Memory B cell (primary cell): ENCODE measurements at places on chromosomes 4 and X.
A peak's percentile ranks its signal among the peaks of the same experiment; 100 is the strongest.

DNA sequence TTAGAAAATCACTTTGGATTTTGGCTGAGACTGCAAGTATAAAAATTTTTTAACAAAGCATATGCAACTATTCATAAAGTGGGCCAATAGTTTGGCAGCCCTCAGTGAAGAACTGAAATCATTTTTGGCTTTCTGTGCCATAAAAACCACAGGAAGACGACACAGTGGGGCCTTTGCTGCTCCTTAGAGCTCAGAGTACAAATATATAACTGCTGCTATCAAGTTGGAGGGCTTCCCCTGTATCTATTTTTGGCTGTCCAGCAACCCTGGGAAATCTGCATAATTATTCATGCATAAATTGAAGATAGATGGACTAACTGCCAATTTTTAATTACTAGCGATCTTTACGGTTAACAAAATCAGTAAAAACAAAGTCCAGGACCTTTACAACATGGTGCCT, 51.5 kb upstream of the FTHL17 start:
- no peaks in the 10 kb centered on the region for H3K27me3 ChIP-seq
- H3K27ac ChIP-seq = no peak overlapping the region
- no peak overlapping the region for H3K4me3 ChIP-seq
- H3K36me3 ChIP-seq = peaks cover 8% of the 10 kb centered on the region
- H3K4me1 ChIP-seq = no peaks in the 10 kb centered on the region

DNA sequence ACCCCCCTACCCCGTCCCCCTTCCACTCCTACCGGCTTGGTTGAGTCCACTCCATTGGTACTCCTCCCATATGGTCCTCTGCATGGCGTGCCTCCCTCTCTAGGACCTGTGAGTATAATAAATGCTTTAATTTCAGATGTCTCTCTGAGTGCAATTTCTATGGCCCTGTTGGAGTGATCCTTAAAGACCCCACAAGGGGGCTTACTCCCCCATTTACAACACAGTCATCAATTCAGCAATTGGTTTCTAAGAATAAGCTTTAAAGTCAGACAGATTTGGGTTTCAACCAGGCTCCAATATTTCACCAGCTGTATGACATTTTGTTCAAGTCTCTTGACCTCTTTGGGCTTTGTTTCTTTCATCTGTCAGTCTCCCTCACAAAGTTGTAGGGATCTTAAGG, 38.7 kb downstream of the TFDP3 start:
- no peaks in the 10 kb centered on the region for H3K36me3 ChIP-seq
- H3K4me1 ChIP-seq = no peaks in the 10 kb centered on the region
- no peak overlapping the region for H3K27ac ChIP-seq

DNA sequence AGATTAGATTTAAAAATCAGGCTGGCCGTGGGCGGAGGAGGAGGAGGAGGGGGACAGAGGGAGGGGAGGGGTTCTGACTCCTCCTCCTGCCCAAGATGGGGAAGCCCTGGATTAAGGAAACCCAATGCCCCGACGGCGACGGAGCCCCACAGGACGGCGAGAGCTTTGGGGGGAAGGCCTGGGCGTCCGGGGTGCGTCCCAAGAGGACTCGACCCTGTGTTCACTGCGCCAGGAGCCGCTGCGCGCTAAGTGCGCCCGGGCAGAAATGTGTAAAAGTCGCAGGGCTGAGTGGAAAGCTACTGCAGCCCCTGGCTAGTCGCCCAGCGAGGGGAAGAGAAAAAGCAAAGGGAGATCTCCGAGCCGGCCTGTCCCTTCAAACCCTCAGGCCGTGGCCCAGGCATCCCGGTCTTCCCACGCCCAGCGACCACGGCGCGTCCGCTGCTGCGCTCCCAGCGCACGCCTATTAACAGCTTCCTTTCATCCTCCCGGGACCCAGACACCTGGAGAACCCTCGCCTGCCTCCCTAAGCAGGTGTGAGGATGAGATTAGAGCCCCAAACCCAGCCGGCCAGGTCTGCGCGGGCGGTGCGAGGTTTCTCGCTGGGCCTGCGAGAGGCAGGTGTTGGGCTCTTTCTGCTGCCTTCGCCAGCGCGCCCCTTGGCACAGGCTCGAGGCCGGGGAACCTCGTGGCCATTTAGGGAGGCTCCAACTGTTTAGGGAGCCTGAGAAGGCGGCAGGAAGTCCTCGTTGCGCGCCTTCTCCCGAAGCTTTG, 1.4 kb upstream of the RPS6KA3 start:
- no peaks in the 10 kb centered on the region for H3K27me3 ChIP-seq
- peaks cover 2% of the 10 kb centered on the region for H3K36me3 ChIP-seq
- peaks cover 9% of the 10 kb centered on the region for H3K4me1 ChIP-seq
- no peak for DNase-seq
- H3K27ac ChIP-seq = peak overlapping the region; percentile 97

GRCh38 chr4:76640353-76640910, 205.4 kb downstream of the SHROOM3 start:
- DNase-seq = no peak
- H3K36me3 ChIP-seq = no peaks in the 10 kb centered on the region
- no peak overlapping the region for H3K27ac ChIP-seq
- H3K4me1 ChIP-seq = no peaks in the 10 kb centered on the region
- peaks cover 11% of the 10 kb centered on the region for H3K27me3 ChIP-seq
- no peak overlapping the region for H3K4me3 ChIP-seq

- DNase-seq = no peak
- H3K36me3 ChIP-seq = no peaks in the 10 kb centered on the region
- no peak overlapping the region for H3K4me3 ChIP-seq
- no peaks in the 10 kb centered on the region for H3K4me1 ChIP-seq
- no peaks in the 10 kb centered on the region for H3K27me3 ChIP-seq
These were observed 183.7 kb downstream of the EVC2 start for GRCh38 chr4:5524446-5525299.

DNA sequence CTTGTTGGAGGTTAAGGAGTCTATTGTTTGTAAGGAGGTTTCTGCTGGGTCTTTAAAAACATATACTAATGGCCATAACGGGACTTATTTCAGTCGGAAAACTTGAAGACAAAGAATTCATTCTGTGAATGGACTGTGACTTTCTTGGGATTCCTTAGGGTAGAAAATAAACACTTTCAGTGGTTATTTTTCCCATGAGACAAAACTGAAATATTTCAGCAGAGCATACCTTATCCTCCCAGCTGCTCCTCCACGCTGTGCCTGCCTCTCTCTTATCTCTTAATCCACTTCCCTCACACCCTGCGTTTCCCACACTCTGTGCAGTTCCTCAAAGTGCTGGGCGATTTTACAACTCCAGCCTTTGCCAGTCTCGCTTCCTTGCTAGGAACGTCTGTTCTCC, 47.1 kb upstream of the SORBS2 start:
- H3K4me1 ChIP-seq = no peaks in the 10 kb centered on the region
- peaks cover 6% of the 10 kb centered on the region for H3K36me3 ChIP-seq
- no peak overlapping the region for H3K27ac ChIP-seq
- no peak overlapping the region for H3K4me3 ChIP-seq

GRCh38 chrX:13059637-13060499, 15.4 kb upstream of the FAM9C start:
- no peak overlapping the region for H3K4me3 ChIP-seq
- peaks cover 9% of the 10 kb centered on the region for H3K4me1 ChIP-seq
- H3K27ac ChIP-seq = no peak overlapping the region

- no peak for DNase-seq
- H3K4me1 ChIP-seq = no peaks in the 10 kb centered on the region
- H3K27ac ChIP-seq = no peak overlapping the region
- H3K4me3 ChIP-seq = no peak overlapping the region
- H3K36me3 ChIP-seq = no peaks in the 10 kb centered on the region
These were observed 75.6 kb downstream of the FHIP1A start for GRCh38 chr4:151484396-151485102.

DNA sequence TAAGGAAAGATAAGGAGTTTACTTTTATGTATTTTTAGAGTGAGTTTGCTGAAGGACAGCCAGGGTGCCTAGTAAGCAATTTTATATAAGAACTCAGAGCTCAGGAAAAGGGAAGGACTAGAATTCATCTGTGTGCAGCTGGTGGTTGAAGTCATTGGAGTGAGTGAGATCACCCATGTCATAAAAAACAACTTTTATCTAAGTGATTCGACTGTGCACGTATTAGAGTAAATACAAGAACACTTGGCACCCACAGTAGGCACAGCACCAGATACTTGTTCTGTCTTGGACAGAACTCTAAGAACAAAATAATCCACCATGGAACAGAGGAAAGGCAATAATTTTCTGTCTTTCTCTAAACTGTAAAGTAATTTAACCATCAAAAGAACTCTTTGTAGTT, 31.6 kb downstream of the SYNPO2 start:
- DNase-seq = no peak
- H3K4me1 ChIP-seq = no peaks in the 10 kb centered on the region
- H3K27ac ChIP-seq = no peak overlapping the region
- H3K4me3 ChIP-seq = no peak overlapping the region
- no peaks in the 10 kb centered on the region for H3K36me3 ChIP-seq

DNA sequence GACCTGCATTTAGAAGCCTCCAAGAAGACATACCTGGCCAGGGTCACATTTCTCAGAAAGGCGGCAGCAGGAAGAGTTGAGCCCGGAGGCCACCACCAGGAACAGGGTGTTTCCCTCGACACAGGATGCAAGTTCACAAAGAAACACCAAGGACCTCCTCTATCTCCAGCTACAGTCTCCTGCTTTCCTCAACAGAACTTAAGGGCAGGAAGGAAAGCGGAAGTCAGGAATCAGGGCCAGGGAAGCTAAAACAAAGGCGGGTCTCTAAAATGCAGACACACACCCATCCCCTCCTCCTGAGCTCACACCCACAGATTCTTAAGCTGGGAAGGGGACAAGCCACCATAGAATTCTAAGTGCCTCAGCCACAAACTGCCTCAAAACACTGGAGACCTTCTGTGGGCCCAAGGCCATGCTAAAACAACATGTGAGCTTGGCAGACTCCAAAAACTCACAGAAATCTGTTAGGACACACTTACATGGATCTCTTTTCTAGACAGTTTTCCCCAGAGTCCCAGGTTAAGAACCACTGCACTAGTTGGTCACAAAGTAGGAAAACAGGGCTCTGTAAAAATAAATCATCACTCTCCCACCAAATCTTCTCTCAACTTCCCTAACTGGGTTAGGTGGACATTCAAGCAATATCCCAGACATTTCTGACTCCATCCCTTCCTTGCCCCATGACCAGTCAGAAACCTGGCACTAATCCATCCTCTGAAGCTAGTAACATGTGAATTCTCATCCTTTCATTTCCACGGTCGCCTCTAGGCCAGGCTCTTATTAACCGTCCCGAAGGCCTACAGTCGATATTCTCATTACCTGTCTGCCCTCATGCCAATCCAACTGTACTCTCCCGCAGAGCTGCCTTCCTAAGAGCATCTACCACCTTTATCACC, 163.2 kb downstream of the APBB2 start:
- peaks cover 11% of the 10 kb centered on the region for H3K27me3 ChIP-seq
- DNase-seq = no peak
- H3K4me3 ChIP-seq = no peak overlapping the region

DNA sequence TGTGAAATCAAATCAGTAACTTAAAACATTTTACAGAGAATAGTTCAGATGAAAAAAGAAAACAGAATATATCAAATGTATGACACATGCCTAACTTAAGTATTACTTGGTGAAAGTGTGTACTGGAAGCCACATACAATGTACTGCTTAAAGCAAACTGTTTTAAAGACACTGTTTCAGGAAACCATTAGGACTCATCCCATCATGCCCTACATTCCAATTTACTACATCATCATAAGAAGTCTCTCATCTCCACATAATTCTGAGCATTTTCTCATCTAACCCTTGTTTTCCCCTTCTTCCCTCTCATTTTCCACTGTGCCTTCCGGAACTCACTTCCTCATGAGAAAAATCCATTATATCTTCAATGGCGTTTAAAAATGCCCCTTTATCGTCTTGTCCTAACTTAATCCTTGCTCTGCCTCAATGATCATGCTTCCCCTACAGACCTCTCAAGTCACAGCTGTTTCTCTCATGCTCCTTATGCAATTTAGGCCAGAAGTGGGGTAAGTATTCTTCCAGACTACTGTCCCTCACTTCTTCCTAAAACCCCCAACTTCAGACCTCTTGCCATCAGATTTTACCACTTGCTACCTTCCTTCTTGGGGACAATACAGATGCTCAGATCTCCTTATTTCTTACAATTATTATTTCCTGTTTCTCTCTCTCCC, 26.8 kb upstream of the FGF5 start:
- no peaks in the 10 kb centered on the region for H3K36me3 ChIP-seq
- H3K27ac ChIP-seq = no peak overlapping the region
- H3K4me3 ChIP-seq = no peak overlapping the region

- no peak for DNase-seq
- H3K27ac ChIP-seq = no peak overlapping the region
- peaks cover 2% of the 10 kb centered on the region for H3K27me3 ChIP-seq
- no peak overlapping the region for H3K4me3 ChIP-seq
- H3K4me1 ChIP-seq = no peaks in the 10 kb centered on the region
- no peaks in the 10 kb centered on the region for H3K36me3 ChIP-seq
These were observed 142.9 kb downstream of the DCHS2 start for GRCh38 chr4:154348657-154349056.
